NCI-H1694 treated with DMSO at 0.1 percent for 48 hours (cell line): ENCODE measurements at places on chromosomes 4 and X.

DNA sequence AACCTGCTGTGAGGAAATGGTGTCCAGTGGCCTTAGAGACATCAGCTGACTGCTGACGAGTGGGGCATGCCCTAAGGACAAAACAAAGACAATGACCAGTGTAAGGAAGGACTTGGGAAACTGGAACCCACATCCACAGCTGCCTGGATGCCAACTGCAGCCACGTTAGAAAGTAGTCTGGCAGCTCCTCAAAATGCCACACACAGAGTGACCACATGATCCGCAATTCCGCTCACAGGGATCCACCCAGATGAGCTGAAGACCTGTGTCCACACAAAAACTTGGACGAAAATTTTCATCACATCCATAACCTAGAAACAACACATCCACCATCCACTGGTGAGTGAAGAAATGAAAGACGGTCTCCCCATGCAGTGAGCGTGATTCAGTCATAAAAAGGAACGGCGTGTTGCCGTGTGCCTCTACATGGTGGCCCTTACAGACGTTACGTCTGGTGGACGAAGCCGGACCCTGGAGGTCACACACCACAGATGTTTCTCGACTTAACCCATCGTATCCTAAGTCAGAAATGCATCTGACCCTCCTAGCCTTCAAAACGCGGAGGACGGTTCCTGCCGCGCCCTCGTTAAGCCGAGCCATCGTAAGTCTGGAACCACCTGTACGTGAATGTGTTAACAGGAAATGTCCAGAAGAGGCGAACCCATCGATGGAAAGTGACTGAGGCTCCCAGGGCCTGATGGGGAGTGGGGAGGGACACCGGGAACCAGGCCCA lies 40.6 kb upstream of the MXD4 start:
- DNase-seq: no peak

- DNase-seq: no peak
Observed at GRCh38 chr4:119118397-119118796, 17.2 kb upstream of the MYOZ2 start.

DNA sequence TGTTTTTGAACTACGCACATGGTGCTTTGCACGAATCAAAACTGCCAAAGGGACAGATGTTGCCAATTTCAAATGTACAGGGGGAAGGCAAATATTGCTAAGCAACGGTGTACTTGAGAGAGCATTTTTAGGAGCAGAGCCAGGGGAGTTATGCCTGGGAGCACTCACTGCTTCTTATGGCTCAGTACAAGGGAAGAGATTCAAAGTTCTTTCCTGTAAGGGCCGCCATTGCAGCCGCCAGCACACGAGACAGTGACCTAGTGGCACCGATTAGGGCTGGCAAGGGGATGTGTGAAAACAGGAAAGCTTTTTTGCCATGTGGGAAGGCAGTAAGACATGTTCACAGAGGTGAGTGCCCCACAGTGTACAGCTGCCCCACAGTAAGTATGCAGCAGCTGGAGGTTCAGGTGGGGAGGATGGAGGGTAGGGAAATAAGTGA lies 133.8 kb downstream of the AFF1 start:
- peak; percentile 92 for DNase-seq

DNA sequence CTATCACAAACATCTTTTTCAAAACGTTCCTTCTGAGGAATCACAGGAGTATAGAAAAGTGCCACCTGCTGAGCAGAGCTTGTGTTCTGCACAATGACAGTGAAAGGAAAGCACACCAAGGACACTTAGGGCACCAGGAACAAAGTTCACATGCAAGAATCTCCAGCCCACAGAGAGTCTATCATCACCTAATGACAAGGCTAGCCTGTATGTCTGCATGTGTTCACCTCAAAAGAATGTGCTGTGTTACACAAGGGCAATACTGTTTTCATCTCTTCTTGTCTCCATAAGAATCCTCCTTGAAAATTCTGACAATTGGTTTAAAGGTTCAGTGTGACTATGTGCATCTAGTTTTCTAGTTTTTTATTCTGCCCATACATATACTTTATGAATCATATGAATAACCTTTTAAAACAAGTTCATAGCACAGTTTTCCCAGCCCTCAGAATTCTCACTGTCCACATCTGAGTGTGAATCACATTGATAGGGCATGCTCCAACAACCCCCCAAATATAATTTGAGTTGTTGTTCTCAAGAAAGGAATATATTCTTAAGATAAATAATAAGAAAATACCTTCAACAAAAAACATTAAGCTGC lies 118.0 kb downstream of the PWWP3B start:
- no peak for DNase-seq

- no peak for DNase-seq
Observed at GRCh38 chrX:1609762-1610161, 5.1 kb upstream of the ASMT start.
